ENCODE measurements at places on chromosomes 16 and 17.

DNA sequence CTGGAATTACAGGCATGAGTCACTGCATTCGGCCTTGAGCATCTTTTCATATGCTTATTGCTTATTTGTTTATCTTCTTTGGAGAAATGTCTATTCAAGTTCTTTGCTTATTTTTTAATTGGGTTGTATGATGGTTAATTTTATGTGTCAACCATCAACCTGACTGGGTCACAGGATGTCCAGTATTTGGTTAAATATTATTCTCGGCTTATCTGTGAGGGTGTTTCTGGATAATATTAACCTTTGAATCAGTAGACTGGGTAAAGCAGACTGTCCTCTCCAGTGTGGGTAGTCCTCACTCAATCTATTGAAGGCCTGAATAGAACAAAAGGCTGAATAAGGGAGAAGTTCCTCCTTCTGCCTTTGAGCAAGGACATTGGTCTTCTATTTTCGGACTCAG is 142.0 kb downstream of the SSH2 start:
- no peak for DNase-seq

GRCh38 chr17:77457572-77458201 is 316.9 kb downstream of the SEC14L1 start:
- DNase-seq: no peak

DNA sequence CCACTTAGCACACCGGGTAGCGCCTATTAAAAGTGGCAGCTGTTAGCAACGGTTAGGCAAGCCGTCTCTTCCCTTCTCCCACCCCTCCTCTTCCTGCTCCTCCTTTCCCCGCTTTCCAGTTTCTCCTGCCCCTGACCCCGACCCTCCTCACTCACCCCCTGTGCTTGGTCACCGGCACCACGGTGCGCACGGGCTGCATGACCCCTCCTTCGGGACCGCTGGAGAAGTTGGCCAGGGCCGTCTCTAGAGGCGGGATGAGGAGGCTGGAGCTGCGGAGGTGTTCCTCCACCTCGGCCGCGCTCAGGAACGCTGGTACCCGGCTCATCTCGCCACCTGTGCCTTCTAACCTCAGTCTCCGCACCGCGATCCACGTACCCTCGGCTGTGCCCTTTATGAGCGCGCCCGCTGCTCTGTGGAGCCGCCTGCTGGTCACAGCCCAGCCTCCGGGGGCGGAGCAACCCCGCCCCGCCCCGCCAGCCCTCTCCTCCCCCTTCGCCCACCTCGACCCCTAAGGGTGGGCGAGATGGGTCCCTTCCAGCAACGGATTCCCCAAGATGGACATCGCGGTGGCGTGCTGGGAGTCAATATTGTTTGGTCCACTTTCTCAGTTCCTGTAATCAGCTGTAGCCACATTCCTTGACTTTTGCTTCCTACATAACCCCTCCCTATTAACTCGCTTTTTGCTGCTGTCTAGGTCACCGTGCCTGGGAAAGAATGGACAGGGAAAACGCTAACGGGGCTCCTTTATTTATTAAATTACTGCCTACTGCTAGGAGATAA is at the start of gene CRYM:
Gene CRYM (minus strand): TSS at position 364 of the 780 bp plus-strand sequence. CDS start 39 bp downstream, at position 325.
- no peak for DNase-seq

GRCh38 chr17:73342541-73343167 is 30.9 kb upstream of the CDC42EP4 start:
- DNase-seq: no peak

DNA sequence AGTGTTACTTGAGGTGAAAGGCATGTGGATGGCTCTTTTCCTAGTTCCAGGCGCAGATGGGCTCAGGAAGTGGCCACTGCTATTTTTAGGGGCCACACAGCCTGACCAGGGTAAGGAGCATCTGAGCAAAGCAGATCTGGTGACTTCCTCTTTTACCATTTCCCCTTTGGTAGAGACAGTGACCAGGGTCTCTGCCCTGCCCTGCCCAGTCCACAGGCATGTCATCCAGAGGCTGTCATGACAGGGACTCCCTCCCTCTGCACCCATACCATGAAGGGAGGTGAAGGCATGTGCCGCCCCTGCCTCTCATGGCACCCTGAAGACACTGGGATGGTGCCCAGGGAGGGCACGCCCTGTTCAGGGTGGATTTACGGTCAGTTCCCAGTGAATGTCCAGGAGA is 2.2 kb downstream of the PLA2G15 start:
- DNase-seq: peak; percentile 45

DNA sequence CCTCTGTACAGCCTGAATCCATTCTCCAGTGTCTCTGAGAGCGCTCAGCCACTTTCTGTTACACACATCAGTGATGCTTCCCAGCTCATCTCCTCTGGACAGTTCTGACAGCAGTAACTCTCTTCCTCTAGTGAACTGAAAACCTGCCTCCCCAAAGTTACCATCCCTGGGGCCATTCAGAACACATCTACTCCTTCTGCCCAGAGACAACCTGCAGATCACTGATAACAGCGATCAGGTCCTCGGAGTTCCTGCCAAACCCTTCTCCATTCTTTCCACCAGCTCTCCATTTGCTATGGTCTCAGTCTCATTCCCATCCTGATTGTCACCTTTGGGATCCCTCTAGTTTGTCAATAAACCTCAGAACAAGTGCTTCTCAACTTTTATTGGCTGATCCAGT is 7.3 kb downstream of the ZZEF1 start:
- DNase-seq: no peak

- no peak for DNase-seq
Observed at GRCh38 chr17:68641276-68642117, 40.3 kb upstream of the FAM20A start.

DNA sequence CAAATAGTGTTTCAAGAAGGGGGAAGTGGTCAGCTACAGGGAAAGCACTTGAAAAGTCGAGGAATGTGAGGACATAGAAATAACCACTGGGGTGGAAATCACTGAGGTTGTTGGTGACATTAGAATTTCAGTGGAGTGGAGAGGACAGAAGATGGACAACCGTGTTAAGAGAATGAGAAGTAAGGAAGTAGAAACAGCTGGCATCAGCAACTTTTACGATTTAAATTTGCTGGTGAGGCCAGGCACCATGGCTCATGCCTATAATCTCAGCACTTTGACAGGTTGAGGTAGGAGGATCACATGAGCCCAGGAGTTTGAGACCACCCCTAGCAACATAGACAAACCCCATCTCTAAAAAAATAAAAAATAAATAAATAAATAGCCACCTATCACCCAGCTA is 83.2 kb upstream of the PSMD7 start:
- no peak for DNase-seq

DNA sequence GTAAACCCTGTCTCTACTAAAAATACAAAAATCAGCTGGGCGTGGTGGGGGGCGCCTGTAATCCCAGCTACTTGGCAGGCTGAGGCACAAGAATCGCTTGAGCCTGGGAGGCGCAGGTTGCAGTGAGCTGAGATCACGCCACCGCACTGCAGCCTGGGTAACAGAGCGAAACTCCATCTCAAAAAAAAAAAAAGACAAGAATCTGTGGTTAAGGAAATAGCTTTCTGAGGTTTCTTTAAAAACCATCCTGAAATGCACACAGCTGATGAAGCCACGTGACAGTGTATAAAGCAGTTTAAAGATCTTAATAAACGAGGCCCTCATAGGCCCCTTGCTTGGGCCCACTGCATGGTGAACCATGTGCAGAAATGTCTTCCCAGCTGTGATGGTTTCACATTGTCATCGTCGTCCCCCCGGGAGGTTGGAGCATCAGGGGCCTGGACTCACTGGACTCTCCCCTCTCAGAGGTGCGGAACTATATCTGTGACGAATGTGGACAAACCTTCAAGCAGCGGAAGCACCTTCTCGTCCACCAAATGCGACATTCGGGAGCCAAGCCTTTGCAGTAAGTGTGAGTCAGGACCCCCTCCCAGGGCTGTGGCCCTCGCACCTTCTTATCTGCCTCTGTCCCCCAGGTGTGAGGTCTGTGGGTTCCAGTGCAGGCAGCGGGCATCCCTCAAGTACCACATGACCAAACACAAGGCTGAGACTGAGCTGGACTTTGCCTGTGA is 16.2 kb downstream of the ZNF276 start:
- DNase-seq: no peak

GRCh38 chr16:81499576-81500380 is 55.2 kb downstream of the CMIP start:
- no peak for DNase-seq

Measured in AML-193 (cell line).